ENCODE measurements at places on chromosomes 2 and 18. TPM values are rescaled to one million over a fixed set of nuclear protein-coding genes. Genes with fewer than 3 reads are reported as not detected.
A peak's percentile ranks its signal among the peaks of the same experiment; 100 is the strongest.

Gene CYP27C1
- total RNA-seq: 1.1 TPM

- DNase-seq: no peak
Observed at GRCh38 chr2:23285091-23285800, 99.7 kb upstream of the KLHL29 start.

DNA sequence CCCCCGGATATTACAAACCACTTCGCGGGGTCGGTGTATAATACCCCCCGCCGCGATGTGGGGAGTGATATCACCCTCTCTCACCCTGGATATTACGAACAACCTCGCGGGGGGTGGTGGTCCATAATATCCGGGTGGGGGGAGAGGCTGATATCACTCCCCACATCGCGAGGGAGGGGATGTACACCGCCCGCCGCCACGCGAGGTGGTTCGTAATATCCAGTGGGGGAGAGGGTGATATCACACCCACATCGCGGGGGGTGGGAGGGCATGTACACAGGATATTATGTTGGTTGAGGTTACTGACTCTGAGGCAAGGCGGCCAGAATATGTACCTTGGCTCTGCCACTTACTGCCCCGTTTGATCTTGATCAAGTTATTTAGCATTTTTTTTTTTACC lies 14.8 kb upstream of the CWC22 start:
- no peak for DNase-seq

Gene STAT4
- total RNA-seq: 0.55 TPM

- peak; percentile 8 for DNase-seq
Observed at GRCh38 chr2:41294331-41294730, 753.5 kb upstream of the PKDCC start.

- no peak for DNase-seq
Observed at GRCh38 chr2:46260305-46260704, 36.9 kb upstream of the EPAS1 start.

DNA sequence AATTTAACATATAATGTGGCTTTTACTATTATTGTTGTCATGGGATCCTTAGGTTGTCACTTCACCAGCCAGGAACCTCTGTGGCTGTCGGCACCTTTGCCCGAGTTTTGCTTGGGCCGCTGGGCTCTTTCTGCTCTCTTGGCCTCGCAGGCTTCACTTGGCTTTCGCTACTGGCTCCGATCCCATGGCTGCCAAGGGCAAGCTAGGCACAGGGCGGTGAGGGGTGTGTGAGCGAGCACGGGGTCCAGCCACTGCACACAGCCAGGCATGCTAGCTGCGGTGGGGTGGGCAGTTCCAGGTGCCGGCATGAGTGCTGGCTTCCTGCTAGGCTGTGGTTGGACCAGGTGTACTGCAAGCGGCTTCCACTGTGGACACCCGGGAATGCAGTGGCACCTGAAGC lies 23.4 kb upstream of the RAPGEF4 start:
- DNase-seq: no peak

DNA sequence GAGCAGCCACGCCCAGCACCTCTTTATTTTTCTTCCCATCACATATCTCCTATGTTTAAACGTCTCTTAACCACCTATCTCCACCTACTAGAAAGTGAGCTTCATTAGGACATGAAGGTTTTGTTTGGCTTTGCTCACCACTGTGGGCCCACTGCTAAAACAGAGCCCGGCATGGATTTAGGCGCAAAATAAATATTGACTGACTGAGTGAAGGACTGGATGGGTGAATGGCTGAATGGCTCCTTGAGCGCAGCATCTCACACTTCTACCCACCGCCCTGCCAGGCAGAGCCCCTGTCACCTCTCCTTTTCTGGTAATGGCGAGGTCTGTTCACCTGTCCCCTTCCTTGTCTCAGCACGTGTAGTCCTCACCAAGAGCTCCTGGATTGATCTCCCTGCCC lies 10.1 kb downstream of the CAPG start:
- DNase-seq: no peak

- DNase-seq: no peak
Observed at GRCh38 chr2:169906731-169907130, 79.5 kb downstream of the UBR3 start.

- no peak for DNase-seq
Observed at GRCh38 chr2:120586507-120587278, 149.0 kb upstream of the GLI2 start.

DNA sequence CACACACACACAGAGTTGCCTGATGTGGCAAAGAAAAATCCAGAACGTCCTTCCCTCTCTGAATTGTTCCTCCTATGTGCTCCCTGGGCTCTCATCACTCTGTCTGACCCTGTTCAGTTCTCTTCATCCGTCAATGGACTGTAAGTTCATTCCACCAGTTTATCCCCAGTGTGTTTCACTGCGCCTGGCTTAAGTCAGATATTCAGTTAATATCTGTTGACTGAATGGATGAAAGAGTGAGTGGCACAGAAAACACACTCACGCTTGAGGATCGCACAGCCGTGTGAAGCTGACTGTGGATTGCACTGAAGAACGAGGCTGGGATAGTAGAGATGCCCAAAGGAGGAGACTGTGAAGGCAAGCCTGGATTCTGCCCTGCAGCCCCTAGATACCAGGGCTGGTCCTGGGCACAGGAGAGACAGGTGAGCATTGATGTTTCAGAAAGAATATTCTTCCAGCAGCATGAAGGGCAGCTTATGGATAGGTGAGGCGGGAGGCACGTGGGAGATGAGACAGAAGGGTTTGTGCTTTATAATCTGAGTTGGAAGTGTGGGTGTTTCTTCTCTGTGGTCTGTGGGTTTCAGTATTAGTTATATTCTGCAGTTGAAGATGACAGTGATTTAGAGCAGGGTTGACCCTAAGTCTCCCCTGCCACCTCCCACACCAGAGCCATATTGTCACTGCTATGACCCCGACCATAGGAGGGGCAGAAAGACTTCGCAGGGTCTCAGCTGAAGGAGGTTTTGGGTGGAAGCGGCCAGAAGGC lies 129.9 kb downstream of the SOCS6 start:
- peak; percentile 41 for DNase-seq

Gene MC2R
- not detected for total RNA-seq

Gene CYP1B1
- total RNA-seq: 0.38 TPM

DNA sequence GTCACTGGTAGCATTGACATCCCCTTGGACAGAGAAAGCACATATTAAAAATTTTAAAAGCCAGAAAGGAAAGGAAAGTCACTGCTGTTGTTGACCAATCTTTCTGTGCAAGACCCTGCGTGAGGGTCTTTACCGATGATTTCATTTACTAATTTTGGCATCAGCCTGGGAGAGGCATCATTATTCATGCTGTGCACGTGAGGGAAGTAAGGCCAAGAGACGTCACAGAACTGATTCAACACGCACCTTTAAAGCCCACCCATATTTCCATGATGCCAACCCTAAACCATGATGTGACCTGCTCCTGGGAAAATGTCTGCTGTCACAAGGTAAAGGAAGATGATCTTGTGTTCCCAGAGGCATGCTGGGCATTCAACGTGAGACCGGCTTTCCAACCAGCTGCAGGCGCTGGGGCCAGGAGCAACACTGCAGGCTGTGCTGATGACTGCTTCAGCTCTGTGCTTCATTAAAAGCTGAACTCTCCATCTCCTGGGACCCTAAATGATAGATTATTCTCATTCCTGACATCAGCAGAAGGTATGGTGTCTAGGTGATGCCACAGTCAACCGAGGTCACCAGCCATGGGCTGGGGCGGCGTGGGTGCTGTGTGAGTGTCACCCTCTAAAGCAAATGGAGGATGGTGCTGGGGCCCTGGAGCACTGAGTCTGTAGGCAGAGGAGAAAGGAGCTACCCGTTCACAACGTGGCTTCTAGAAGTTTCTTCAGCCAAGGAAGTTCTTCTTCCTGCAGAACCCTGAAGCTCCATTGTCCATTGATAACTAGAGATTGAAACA lies 53.9 kb downstream of the TMEM18 start:
- no peak for DNase-seq

DNA sequence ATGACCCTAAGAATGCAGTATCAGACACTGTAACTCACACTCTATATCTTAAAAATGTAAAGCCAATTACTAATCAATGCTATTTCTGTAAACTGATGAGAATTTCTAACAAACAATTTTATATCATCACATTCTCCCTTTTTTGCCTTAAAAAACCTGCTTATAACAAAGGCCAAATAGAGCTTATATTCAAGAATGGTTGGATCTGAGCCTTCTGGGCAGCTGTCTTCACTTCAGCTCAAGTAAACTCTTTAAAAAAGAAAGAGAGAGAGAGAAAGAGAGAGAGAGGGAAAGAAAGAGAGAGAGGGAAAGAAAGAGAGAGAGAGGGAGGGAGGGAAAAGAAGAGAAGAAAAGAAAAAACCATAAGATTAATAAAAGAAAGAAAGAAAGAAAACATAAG lies 231.8 kb downstream of the KCNE4 start:
- DNase-seq: no peak

DNA sequence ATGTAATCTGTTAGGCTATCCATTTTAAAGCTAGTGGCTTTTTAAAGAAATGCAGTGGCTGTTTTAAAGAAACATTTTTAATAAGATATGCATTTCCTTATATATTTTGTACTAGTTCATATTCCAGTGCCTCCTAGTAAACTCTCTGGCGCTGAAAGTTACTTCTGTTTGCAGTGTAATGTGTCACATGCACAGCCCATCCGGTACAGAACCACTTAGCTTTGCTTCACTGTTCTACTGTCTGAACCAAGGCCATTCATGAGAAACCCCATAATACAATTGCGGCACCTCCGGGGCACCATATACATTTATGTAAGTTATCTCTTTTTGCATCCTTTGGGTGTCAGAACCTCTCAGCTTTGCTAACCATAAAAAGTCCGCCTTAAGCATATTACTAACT lies 114.6 kb upstream of the KCTD1 start:
- DNase-seq: no peak

GRCh38 chr18:57906852-57907251 lies 103.7 kb upstream of the ATP8B1 start:
- DNase-seq: no peak

Gene MROH2A
- 0.48 TPM for total RNA-seq

- no peak for DNase-seq
Observed at GRCh38 chr18:59141294-59142068, 1.8 kb downstream of the SEC11C start.

DNA sequence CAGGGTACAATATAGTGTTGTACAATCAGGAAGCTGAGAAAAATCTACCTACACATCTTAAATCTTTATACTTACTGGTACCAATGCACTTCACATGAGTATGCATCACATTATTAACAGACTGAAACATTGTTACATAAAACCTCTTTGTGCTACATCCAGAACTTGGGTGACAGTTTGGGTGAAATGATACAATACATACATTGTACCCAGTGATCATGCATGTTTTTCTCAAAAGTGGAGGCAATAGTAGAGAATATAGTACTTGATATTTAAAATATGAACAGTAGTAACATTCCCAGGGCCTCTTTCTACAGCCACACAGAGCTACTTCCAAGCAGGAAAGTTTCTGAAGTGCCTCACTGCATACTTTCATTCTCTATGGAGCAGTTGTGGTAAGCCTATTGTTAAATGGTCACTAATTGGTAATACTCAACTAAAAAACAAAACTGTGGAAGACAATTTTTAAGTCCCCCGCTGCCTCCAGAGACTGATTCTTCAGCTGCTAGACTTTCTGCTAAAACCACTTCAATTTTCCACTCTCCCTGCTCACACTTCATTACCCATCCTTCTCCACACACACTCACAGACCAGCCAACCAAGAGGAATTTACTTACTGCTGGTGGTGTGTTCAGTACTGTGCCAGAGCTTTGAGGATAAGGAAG lies 22.9 kb upstream of the GRB14 start:
- DNase-seq: no peak

DNA sequence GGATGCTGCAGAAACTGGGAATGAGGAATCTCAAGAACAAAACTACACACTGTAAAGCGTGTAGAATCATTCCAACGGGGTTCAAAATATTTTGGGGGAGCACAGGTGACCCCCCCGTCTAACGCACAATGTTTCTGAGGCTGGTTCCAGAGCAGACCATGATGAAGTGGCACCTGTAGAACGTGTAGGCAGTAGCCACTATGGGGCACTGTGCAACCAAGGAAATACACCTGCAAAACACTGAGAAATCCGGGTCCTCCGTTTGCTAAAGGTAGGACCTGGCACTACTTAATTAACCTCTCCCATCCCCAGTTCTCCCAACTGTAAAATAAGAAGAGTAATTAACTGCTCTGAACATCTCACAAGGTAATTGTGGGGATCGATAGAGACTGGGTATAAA lies 22.6 kb downstream of the ST6GAL2 start:
- DNase-seq: no peak

GRCh38 chr2:235264512-235264911 lies 229.3 kb upstream of the AGAP1 start:
- no peak for DNase-seq

GRCh38 chr2:202194418-202194817 lies 44.0 kb downstream of the SUMO1 start:
- DNase-seq: no peak

DNA sequence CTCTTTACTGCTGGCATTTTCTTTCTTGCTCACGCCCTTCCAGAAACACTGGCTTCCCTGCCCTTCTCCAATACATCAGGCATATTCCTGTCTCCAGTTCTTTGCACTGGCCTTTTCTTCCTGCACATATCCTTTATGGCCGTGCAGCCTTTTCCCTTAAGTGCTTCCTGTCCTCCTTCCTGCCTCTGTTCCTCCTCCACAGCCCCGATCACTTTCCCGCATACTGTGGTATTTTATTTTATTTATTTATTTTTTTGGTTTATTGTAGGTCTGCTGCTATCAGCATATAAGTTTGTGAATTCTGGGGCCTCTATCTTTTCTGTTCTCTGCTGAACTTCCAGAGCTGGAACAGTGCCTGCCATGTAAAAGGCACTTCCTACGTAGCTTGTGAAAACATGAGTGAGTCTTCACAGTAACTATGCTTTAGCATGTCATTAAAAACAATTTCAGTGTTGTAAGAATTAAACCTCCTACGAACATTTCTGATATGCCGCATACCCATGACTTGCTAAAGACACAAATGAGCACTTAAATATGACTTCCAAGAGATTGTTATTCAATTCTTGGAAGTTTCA lies 289.1 kb downstream of the TRIB2 start:
- no peak for DNase-seq

- no peak for DNase-seq
Observed at GRCh38 chr2:34848691-34849090, 1249.6 kb upstream of the FAM98A start.

Gene SESTD1
- 23.9 TPM for total RNA-seq

Gene VRK2
- total RNA-seq: not detected

DNA sequence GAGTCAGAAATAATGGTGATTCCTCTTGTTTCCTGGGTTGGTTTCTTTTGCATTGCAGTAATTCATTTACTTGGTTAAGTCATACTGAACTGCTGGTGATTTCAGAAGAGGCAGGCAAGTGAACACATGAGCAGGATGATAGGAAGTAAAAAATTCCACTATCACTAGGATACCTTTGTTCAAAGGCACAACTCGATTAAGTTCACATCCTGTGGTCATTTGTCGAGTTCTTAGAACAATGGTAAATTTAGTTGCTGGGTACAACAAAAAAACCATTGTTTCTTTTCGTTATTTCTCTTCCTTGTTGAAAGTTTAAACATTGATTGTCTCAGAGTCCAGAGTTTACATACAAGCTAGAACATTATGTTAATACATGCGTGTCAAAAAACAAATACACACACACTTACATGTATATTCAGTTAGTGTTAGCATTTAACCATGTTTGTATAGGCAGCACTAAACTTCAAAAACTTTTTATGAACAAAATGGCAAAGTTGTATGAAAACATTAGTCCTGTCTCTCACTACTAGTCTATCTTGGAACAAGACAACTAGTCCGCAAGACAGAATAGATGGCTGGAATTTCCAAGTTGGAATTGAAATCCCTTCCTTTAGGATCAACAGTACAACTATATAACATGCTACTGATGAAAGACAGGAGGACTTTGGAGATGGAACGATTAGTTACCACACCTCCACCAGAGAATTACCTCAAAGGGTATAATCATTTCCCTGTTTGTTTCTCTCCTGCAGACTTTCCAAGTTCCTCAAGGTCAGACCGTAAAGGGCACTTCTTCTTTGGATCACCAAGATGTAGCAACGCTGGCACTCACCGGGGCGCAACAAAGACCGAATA lies 26.2 kb downstream of the STK39 start:
- peak; percentile 57 for DNase-seq
